GOT3 (cell line): ENCODE measurements at places on chromosomes 7 and 10.
A peak's percentile ranks its signal among the peaks of the same experiment; 100 is the strongest.

- DNase-seq, result no peak
Measured at GRCh38 chr7:128810473-128810872, 18.7 kb downstream of the CCDC136 start.

GRCh38 chr10:73424478-73424877, 8.9 kb downstream of the MSS51 start:
- no peak for DNase-seq

DNA sequence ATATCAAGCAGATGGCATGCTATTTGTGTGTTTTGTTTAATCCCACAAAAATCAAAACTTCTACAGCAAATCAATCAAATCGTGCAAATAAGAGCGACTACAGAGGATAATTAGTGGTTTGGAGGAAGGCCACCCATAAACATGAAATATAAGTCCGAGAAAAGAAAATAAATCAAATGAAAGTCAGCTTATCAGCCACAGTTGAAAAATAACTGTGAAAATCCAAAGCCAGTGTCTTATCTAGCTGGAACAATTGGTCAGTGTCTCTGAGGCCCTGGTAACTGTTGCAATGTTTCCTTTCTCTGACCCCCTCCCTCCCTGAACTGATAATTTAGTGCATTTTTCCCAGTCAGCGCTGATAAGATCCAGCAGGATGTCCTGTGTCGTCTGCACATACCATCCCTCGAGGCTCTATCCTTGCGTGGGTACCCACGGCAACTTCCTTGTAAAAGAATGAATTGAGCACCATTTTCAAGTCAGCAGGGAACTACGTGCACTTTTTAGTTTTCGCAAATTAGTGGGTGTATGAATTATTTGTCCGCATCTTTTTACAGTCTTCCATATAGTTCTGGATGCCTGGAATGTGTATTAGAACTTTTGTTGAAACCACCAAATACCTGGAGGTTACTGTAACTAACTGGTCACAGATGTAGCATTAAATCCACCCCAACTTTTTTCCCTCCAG, 10.8 kb upstream of the JCAD start:
- DNase-seq, result no peak

DNA sequence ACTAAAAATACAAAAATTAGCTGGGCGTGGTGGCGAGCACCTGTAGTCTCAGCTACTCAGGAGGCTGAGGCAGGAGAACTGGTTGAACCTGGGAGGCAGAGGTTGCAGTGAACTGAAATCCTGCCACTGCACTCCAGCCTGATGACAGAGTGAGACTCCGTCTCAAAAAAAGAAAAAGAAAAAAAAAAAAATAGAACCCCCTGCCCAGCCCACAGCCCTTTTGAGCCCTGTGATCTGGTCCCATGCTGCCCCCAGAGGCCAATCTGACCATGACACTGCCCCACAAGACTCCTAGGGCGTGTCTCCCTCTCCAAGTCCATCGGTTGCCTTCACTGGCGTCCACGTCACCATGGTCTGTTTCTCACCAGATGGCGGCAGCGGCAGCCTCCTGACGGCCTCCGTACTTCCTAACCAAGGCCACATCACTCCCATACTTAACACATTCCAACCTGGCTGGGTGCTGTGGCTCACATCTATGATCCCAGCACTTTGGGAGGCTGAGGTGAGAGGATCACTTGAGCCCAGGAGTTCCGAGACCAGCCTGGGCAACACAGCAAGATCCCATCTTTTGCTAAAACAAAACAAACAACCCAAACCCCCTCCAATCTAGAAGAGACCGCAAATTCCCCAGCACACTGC, 18.0 kb downstream of the STX1A start:
- DNase-seq, result no peak

GRCh38 chr10:74529205-74529604, 297.2 kb upstream of the KAT6B start:
- DNase-seq, result no peak

GRCh38 chr7:4479367-4480039, 202.6 kb upstream of the FOXK1 start:
- peak; percentile 9 for DNase-seq

GRCh38 chr7:1538544-1539180, 8.2 kb downstream of the MAFK start:
- no peak for DNase-seq

GRCh38 chr7:156640949-156641485, 443 bp downstream of the RNF32 start:
- no peak for DNase-seq
